ENCODE measurements at places on chromosomes 12 and 14.

GRCh38 chr12:114684098-114684869 lies at the start of gene TBX3:
TBX3 (minus strand) TSS chr12:114684175; CDS start chr12:114683200, 975 bp downstream.
- peak; percentile 94 for DNase-seq

DNA sequence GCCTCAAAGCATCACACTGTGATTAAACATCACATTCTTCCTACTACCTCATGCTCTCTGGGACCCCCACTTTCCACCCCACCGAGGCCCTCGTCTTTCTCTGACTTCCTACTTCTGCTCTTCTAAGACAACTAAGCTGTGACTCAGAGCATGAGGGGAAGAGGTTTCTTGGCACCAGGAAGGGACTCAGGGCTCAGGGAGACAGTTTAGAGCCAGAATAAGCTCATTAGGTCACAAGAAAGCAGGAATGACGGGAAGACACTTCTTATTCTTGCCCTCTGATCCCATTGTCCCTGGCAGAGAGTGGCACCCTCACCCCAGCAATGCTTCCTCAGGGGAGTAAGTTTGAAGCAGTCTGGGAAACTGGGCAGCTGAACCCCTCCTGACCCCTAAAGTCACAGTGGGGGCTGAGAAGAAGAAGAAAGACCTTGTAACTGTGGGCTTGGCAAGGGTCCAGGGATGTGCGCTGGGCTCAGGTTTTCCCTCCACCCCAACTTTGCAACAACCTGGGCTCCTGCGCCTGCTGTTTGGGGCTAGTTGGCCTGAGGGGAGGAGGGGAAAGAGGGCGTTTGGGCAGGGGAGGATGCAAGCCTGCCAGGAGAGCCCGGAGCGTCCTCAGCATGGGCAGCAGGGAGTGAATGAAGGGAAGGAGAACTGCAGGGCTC lies 64.6 kb upstream of the ACTN1 start:
- DNase-seq, result no peak

- no peak for DNase-seq
Measured at GRCh38 chr12:103100257-103100831, 142.9 kb downstream of the ASCL1 start.

DNA sequence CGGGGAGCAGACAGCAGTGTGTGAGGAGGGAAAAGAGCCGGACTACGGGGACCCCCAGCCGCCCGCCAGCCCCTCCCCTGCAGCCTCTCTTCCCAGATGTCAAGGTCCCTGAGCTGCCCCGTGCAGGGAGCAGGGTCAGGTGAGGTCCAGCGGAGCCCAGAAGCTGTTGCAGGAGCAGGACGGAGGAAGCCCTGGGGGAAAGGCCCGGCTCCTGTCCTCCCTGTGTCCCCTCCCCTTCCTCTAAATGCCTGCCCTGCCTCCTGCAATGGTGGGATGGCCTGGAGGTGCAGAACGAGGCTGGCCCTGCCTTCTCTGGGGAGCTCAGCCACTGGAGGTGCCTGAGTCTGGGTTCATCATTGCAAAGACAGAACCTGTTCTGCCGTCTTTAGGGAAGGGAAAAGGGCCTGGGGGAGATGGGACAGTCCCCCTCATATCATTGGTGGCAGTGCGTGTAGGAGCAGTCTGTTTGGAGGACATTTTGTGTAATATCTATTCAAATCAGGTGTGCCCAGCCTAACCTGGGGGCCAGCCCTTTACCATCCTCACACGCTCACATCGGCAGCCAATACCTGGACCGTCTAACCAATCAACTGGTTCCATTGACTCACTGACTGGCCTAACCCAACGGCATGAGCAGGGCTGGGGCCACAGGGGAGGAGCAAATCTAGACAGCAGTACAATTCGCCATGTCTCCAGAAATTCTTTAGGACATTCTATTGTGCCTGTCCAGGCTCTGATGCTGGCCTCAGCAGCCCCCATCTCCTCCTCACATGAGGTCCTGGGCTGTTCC lies 364.1 kb upstream of the SFSWAP start:
- DNase-seq, result no peak

DNA sequence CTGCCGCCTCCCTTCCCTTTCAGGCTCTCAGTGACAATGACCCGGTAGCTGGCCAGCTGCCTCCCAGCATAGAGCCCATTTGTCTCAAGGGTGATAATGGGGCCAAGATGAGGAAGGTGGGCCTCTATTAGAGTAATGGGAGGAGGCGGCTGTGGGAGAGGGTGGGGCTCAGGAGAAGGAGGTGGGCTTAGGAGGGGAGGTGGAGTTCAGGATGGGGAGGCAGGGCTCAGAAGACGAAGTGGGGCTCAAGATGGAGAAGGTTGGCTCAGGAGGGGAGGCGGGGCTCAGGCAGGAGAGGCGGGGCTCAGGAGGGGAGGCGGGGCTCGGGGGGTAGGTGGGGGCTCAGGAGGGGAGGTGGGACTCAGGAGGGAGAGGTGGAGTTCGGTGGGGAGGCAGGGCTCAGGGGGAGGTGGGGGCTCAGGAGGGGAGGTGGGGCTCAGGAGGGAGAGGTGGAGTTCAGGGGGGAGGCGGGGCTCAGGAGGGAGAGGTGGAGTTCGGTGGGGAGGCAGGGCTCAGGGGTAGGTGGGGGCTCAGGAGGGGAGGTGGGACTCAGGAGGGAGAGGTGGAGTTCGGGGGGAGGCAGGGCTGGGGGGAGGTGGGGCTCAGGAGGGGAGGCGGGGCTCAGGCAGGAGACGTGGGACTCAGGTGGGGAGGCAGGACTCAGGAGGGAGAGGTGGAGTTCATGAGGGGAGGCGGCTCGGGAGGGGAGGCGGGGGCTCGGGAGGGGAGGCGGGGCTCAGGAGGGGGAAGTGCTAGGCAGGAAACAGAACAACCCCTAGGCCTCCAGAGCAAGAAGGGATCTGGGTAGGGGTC lies 36.8 kb downstream of the IQSEC3 start:
- DNase-seq, result peak; percentile 83

GRCh38 chr12:80681287-80681686 lies 26.1 kb upstream of the MYF6 start:
- no peak for DNase-seq

DNA sequence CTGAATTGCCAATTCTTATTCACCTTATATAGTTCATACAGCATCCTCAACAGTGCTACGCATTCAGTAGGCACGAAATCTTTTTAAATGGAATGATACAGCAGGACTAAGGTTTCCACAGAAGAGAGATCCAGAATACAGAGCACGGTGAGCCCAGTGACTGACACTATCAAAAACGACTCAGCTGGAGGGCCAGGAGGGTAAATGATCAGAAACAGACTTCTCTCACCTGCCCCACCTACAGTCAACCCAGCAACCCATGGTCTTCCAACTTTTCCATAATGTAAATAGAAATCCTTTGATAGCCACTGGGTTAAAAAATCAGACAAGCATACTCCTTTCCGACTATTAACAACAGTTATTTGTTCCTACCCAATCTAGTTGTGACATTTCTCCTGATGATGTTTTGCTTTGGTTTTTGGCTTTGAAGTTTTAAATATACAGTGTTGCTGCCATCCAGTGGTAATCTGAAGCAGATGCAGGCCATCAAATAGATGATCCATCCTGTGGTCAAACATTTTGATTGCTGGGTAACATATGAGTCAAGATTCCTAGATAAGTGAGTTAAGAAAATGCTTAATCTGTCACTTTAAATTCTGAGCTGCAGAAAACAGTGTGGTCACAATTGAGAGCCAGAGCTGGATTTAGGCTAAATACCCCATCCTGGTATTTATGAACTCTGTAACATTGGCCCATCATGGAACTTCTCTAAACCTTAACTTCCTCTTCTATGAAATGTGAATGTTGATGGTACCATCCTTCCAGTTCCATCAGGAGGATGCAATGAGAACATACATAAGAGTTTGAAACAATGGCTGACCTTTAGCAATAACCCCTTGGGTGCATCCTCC lies 42.0 kb downstream of the GPHB5 start:
- peak; percentile 45 for DNase-seq

- DNase-seq, result no peak
Measured at GRCh38 chr12:123280971-123281370, 9.3 kb upstream of the CDK2AP1 start.

DNA sequence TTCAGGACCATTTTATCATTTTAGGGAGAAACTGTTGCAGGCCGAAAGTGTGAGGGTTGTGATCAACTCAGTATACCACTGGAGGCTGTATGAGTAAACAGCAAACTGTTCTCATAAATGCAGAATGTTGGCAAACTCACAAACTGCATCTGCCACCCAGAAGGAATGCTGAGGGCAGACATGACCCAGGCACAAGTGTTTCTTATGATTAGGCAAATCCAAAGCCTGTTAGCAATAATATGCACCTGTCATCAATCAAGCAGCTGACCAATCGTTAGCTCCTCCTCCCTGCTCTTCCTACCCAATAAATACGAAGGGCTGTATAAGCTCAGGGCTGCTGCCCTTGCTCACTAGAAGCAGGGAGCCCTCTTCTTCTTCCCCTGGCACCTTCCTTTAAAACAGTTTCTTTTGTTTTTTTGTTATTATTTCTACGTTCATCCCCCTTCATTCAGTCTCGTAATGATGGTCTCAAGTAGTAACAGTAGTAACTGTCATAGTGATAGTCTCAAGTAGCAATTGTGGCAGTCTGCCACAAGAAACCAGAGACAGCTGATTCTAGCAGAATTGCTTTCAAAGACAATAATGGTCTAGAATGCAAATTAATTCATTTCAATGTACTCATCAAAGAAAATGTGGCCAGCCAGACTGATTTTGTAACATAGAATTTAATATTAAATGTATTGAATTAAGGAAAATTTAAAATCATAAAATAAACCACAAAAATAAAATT lies 15.2 kb upstream of the CCDC175 start:
- DNase-seq, result no peak

DNA sequence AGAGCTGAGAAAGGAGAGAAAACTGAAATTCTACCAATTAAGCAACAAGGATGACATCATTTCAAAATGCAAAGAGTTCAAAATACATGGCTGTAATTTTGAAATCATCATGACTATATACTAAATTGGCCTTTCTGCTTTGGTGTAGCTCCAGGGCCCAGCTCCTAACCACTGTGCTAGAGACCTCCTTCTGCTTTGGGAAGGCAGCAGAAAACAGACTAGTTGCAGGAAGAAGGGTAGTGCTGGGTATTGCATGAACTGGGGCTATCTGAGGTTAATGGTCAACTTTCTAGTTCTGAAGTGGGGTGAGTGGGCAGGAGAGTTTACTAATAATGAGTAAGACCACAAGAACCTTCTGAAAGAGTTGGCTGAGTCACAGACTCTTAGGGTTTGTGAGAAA lies 66.2 kb downstream of the PTGER2 start:
- DNase-seq, result no peak

GRCh38 chr12:32170437-32170998 lies 63.9 kb downstream of the BICD1 start:
- no peak for DNase-seq

GRCh38 chr14:69036757-69037506 lies 57.8 kb upstream of the ACTN1 start:
- no peak for DNase-seq

GRCh38 chr12:66282244-66282643 lies 20.0 kb upstream of the HELB start:
- DNase-seq, result no peak

GRCh38 chr14:55881577-55882241 lies 236.5 kb upstream of the PELI2 start:
- no peak for DNase-seq

GRCh38 chr14:31263485-31264133 lies 56.0 kb upstream of the HECTD1 start:
- DNase-seq, result no peak

GRCh38 chr12:120417917-120418580 lies 19.9 kb upstream of the COX6A1 start:
- DNase-seq, result no peak

GRCh38 chr12:9221483-9221882 lies 13.3 kb upstream of the PZP start:
- DNase-seq, result no peak

- DNase-seq, result no peak
Measured at GRCh38 chr12:33589576-33590114, 150.0 kb upstream of the SYT10 start.

- DNase-seq, result no peak
Measured at GRCh38 chr12:116727891-116728290, 10.0 kb downstream of the SPRING1 start.

DNA sequence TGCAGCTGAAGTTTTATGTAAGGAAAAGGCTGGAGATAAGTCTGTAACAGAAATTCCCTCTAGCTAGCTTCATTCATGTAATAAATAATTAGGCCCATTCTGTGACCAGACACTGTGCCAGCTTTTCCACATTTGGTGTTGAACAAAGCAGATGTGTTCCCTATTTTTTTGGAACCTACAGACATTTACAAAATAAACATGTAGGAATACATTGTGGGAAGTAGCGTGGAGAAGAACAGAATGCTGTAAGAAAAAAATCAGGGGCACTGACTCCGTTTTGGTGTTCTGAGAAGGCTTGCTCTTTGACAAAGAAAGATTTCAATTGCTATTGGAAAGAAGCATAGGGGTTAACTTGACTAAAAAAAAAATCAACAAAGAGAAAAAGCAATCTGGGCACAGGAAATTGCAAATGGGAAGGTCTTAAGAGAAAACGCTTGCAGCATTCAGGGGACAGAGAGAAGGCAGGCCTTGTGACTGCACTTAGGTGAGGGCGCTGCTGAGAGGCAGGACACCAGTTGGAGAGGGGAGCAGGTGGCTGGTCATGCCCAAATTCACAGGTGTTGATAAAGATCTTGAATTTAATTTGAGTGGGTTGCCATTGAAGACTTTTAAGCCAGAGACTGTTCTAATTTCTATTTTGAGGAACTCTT lies 4.0 kb downstream of the FAR2 start:
- DNase-seq, result no peak

DNA sequence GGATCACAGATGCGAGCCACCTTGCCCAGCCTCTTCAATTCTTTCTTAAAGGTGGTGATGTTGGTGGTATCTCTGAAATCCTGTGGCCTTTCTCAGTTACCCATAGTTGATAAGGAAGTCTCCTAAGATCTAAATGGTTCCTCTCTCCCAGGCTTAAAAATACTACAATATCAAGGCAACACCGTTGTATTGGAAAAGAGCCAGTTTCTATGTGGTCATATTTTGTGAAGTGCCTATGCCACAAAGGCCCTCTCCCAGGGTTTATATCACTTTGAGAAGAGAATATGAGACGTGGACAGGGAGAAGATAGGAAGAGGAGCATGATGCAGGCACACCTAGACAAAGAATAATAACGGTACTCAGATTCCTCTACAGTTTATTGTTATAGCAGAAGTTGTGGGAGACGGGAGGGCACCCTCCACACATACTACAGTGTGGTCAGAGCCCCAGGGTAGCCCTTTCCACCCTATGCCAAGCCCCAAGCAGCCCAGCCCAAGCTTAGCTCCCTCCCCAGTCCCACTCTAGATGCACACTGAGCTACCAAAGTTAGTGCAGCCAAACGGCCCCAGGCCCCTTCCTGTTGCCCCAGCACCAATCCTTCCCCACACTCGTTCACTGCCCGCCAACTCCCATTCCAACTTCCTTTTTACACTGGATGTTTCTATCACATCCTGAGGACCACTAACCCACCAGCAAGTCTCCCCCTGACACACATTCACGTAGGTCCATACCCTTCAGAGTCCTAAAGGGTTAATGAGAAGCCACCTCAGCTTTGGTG lies 8.3 kb downstream of the NDRG2 start:
- no peak for DNase-seq

- no peak for DNase-seq
Measured at GRCh38 chr12:47821346-47821706, 1.6 kb upstream of the HDAC7 start.

- no peak for DNase-seq
Measured at GRCh38 chr12:123929946-123930583, 42.6 kb downstream of the CCDC92 start.
